AG09319 (cell line): ENCODE measurements at places on chromosomes 5 and 9.

GRCh38 chr5:151721812-151722391 is 35.2 kb upstream of the SPARC start:
- DNase-seq, result no peak

DNA sequence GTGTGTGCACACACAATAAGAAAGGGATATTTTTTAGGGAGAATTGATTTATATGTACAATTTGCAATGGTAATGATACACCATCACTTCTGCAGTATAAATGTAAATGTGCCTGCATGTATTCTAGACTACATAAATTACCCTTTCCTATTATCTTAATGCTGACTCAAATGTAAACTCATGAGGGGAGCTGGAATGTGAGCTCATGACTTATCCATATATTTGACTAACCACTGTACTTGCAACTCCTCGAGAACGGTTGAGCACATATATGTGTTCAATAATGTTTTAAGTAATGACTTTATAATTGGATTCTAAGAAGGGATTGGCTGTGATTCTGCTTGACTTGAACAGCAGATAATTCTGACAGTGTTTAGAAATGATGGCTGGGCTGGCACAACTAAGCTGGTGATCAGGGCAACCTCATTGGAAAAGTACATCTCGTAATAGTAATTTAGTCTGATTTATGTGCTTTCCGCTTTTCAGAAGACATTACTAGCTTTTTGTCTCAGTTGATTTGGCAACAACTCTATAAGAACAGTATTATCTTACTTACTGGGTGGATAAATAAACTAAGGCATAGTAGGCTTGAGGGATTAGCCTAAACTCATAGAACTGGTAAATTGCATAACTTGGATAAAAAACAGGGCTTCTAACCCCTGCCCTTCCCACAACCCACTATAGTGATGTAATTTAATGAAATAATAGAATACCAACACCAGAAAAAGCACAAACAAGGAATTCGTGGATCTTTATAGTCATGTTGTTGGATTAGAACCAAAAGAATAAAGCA is 130.2 kb upstream of the SPEF2 start:
- DNase-seq, result no peak

DNA sequence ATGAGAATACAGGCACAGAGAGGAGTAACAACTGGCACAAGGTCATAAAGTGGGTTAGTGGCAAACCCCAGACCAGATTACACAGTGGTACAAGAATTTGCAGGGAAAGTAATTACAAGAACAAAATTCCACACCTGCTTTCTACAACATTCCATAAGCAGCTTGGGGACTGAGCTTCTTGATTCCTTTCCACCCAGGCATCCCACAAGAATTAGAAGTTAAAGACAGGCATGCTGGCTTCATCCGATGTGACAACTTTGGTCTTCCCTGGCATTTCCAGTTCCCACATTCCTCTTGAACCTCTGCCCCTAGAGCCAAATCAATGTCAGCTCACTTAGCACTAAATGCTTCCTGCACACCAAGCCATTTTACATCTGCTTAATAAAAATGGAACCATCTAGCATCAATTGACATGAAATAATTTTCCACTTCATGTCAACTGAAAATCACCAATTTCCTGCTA is 435.8 kb upstream of the PAPPA start:
- no peak for DNase-seq

DNA sequence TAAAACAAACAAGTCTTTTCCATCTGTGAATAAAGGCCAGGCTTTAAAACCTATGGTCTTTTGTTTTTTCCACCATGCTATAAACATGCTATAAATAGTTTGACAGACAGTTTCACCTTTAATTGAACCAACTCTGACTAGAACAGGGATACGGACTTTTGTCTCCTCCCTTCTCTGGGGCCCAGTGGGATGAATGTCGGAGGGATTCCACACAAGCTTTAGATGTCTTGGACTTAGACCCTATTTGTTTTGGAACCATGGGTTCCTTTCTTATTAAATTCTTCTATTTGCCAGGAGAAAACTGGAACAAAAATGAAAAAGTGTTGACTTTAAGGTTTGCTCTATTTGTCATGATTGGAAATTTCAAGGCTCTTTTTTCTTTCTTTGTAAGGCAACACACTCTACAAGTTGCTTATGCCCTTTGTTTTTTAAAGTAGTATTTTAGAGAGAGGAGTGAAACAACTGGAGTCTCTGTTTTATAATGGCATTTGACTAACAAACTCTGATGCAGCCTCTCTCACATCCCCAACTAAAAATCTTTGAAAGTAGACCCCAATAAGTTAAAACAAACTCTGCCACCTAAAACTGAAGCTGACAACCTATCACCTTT is 145.3 kb downstream of the MLLT3 start:
- no peak for DNase-seq

DNA sequence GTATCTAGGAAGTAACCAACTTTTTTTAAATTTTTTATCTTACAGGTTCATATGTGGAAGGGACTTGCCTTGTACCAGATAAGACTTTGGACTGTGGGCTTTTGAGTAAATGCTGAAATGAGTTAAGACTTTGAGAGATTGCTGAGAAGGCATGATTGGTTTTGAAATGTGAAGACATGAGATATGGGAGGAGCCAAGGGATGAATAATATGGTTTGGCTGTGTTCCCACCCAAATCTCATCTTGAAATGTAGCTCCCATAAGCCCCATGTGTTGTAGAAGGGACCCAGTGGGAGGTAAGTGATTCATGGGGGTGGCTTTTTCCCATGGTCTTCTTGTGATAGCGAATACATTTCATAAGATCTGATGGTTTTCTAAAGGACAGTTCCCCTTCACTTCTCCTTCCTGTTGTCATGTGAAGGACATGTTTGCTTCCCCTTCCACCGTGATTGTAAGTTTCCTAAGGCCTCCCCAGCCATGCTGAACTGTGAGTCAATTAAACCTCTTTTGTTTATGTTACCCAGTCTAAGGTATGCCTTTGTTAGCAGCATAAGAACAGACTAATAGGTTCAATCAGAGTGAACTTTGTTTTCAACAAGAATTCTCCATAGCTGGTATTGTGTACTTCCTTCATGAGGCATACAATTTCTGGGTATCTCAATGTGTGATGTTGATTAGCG is 535.6 kb upstream of the MEF2C start:
- DNase-seq, result no peak

GRCh38 chr9:128043467-128043868 is 23.7 kb downstream of the NAIF1 start:
- no peak for DNase-seq

- no peak for DNase-seq
Observed at GRCh38 chr5:159657771-159658170, 258.5 kb upstream of the ADRA1B start.

- no peak for DNase-seq
Observed at GRCh38 chr5:171534043-171534895, 114.8 kb downstream of the FGF18 start.

DNA sequence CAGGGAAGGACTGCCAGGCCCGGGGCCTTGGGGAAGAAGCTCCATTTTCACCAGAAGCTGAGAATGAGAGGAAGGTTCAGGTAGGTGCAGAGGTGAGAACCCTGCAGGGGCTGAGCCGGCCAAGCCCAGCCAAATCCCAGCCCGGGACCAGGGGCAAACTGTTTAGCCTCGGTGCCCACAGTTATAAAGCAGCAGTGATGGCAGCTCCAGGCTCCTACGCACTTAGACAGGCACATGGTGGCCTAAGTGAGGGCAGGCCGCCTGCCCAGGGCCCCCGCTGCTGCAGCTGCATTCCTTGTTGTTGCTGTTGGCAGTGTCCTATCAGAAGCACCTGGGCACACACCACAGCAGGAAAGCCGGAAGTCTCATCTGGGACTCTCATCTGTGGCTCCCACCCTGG is 159.9 kb upstream of the FOXD4L5 start:
- DNase-seq, result no peak
